ENCODE measurements at places on chromosomes 2 and 18. TPM values are rescaled to one million over a fixed set of nuclear protein-coding genes. Genes with fewer than 3 reads are reported as not detected.

C2orf80 gene
- not detected for polyA plus RNA-seq

GRCh38 chr2:111071600-111072171, 49.0 kb upstream of the BCL2L11 start:
- DNase-seq: peak; percentile 35

DNA sequence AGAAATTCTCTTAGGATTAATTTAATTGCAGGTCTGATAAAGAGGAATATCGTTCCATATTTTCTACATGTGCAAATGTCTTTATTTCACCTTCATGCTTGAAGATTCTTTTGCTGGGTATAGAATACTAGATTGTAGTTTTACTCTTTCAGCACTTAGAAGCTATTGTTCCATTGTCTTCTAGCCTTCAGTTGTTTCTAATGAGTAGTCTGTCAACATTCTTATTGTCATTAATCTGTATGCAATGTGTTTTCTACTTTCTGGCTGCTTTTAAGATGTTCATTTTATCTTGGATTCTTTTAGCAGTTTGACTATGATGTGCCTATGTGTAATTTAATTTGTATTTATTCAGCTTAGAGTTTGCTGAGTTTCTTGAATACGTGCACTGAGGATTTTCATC, 64.3 kb upstream of the ZNF385B start:
- DNase-seq: no peak

- DNase-seq: no peak
These were observed 1.4 kb downstream of the COL3A1 start for GRCh38 chr2:188975497-188976102.

KIDINS220 gene
- 14.6 TPM for polyA plus RNA-seq

C1QL2 gene
- not detected for polyA plus RNA-seq

LIMS4 gene
- 0.17 TPM for polyA plus RNA-seq

GRCh38 chr2:54492335-54492734, 36.2 kb downstream of the SPTBN1 start:
- DNase-seq: no peak
